ENCODE measurements at places on chromosomes 5 and 9.

DNA sequence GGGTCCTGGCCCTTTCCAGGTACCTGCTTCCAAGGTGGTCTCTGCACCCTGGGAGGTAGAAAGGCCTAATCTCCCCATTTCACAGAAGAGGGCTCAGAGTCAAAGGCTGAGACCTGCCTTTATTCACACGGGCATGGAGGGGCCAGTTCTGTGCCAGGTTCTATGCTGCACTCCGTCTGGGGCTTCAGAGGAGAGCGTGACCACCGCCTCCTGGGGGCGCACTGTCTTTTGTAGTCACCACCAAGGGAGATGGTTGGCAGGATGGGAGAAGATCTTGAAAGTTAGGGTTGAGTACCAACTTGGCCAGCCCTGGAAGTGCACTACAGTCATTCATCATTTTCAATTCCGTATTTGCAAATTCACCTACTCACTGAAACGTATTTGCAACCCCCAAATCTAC is 23.7 kb upstream of the PRDM12 start:
- no peak for DNase-seq

DNA sequence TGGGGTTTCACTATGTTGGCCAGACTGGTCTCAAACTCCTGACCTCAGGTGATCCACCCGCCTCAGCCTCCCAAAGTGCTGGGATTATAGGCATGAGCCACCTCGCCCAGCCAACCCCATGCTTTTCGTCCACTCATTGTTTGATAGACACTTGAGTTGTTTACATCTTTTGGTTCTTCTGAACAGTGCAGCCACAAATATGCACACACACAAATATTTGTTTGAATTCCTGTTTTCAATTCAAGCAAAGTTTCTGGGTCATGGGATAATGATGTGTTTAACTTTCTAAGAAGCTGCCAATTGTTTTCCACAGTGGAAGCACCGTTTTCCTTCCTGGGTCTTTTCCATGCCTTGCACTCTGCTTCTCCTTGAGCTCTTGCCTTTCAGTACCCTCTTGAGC is 6.8 kb upstream of the PAEP start:
- no peak for DNase-seq

- no peak for DNase-seq
Observed at GRCh38 chr5:128826275-128826674, 139.0 kb upstream of the SLC27A6 start.

- DNase-seq, result no peak
Observed at GRCh38 chr5:155466851-155467250, 453.3 kb downstream of the KIF4B start.

DNA sequence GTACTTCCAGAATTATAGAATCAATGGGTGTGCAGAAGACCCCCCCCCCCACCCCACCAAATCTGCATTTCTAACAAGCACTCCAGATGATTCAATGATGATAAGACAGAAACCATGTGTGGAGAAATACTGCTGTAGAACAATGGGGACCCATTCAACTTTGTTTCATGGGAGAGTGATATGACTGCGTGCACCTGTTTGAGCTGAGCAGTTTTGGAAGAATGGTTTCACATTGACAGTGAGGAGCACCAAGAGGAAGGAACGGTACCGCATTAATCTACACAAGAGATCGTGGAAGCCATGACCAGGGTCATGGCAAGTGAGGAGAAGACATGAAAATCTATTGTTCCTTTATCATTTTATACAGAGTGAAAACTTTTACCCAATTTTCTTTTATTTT is 202.7 kb downstream of the CD180 start:
- no peak for DNase-seq

GRCh38 chr5:113213551-113214425 is 221.0 kb downstream of the TSSK1B start:
- DNase-seq, result no peak

DNA sequence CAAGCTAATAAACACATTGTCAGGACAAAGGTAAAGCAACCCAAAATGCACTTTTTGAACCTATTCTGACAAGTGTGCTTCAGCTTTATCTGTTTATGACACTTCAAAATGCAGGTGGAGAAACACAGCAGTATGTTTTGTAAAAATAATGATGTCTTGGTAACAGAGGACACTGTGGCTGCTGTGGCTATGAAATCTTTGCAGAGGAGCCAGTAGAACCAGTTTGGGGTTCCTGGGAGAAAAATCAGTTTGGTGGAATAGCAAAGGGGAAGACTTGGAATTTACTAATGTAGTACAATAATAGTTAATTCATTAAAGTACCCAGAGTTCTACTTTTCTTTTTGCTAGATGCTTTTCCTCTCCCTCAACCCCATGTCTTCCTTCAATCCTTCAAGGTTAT is 40.6 kb downstream of the SIL1 start:
- no peak for DNase-seq

GRCh38 chr9:125700791-125701190 is 6.2 kb downstream of the MAPKAP1 start:
- no peak for DNase-seq

DNA sequence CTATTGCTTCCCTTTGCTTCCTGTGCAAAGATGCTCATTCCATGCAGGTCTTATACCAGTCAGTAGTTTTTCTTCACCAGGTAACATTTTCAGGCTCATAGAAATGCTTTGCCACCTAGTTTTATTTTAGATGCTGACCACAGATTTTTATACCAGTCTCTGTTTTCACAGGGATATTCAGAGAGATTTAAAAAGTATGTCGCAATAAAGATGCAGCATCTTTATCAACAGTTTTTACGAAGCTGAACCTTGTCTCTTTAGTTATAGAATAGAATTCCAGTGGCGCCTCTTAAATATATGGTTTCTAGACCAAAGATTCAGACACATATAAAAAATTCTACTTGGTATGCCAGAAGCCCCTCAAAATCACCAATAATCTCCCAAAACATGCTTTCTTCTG is 155.7 kb upstream of the PCSK5 start:
- no peak for DNase-seq

GRCh38 chr5:54869691-54870090 is 115.7 kb downstream of the ESM1 start:
- no peak for DNase-seq

DNA sequence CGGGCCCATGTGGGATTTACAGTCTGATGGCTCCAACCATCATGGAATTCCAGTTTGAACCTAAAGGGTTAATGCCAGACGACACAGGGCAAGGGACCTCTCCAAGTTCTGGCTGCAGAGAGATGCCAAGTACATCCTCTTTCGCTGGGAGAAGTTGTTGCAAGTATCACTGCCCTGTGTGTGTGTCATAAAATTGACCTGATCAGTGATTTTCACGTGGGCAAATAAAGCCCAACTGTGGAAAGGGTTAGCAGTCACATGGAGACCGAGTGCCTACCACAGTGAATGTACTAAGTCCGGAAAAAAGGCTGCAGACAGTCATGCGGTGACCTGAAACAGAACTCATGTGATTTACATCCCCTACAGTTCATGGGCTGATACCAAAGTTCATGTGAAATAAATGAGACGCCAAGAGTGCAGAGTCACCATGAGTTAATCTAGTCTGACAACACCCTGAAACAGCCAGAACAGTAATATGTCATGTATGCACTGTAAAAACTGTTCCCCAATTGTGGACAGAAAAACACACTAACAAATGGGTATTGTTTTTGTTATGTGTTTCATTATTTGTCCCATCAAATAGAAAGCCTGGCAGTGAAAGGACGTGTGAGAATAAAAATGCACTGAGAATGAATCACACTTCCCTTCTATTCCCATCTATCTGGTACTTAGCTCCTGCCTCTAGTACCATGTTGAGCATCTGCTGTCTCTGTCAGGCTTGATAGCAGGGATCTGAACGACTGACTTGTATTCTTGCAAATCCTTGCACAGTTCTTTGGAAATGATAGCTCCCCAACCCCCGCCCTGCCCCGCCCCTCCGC is 115.7 kb downstream of the SUSD1 start:
- no peak for DNase-seq

GRCh38 chr5:178176791-178177190 is 10.4 kb downstream of the GMCL2 start:
- DNase-seq, result no peak

DNA sequence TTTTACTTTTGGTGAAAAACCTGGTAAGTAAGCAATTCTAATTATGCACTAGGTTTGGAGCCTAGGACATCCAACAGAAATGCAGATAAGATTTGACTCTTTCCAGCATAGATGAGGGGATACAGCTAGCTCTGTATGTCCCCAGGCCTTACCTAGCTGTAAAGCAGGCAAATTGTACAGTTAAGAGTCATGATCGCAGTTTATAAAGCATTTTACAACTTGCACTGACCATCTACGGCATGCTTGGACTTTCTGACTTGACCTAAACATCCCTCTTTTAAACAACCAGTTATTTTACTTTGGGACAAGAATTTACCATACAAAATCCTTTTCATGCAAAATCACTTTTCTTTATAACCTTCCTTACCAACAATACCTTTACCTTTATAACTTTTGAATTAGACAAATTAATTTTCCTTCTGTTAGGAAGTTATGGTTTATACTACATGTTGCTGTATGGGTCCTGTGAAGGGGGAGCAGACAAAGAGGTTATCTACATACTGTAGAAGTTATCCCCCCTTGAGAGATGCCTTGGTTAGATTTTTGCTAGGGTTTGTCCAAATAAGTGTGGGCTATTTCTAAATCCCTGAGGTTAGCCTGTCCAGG is 36.8 kb downstream of the FGD3 start:
- DNase-seq, result no peak
